ENCODE measurements at places on chromosomes 7 and 10. TPM values are rescaled to one million over a fixed set of nuclear protein-coding genes. Genes with fewer than 3 reads are reported as not detected.
A peak's percentile ranks its signal among the peaks of the same experiment; 100 is the strongest.

DNA sequence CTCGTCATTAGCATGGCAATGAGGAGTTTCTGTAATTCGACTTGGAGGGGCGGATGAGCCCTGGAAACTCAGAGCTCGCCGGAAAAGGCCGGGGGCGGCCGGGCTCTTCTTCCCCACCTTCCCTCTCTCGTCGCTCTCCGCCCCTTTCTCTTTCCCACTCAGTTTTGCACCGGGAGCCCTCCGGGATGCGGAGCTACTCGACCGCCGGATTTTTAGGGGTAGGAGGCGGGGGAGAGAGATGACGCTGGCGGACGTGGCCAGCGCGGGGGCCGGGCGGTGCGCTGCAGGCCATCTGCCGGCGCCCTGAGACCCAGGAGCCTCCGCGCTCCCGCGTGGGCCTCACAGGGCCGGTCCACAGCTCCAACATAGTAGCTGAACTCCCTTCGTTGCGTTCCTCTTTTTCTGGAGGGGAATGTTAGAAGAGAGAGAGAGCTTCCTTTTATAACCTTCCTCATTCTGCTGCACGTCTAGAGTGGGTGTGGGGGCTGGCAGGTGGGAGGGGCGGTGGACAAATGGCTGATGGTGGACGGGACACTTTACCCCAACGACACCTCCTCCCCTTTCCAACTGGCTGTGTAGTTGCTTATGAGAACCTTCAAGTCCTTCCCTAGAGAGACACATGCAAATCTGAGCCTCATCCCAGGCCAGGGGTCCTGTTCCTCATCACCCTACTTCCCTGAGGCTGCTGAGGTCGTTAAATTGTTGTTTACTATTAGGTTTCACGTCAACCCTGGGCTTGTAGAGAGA, 1.1 kb upstream of the HOXA1 start:
- no peak for DNase-seq

- DNase-seq: no peak
Observed at GRCh38 chr10:67780759-67781538, 57.0 kb downstream of the DNAJC12 start.

DNA sequence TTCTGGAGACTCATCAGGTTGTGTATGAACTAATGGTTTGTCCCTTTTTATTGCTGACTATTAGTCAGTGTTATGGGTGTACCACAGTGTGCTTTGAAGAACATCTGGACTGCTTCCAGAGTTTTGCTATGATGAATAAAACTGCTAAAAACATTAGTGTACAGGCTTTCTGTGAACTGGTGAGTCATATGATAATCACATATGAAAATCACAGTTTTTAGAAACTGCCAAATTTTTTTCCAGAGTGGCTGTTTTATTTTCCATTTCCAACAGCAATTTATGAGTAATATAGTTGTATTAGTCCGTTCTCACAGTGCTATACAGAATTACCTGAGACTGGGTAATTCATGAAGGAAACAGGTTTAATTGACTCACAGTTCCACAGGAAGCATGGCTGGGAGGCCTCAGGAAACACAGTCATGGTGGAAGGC, 281.2 kb upstream of the VSTM2A start:
- DNase-seq: no peak

- no peak for DNase-seq
Observed at GRCh38 chr7:11757153-11757552, 74.8 kb downstream of the THSD7A start.

GRCh38 chr10:131748831-131749766, 151.7 kb upstream of the PPP2R2D start:
- DNase-seq: no peak

DNA sequence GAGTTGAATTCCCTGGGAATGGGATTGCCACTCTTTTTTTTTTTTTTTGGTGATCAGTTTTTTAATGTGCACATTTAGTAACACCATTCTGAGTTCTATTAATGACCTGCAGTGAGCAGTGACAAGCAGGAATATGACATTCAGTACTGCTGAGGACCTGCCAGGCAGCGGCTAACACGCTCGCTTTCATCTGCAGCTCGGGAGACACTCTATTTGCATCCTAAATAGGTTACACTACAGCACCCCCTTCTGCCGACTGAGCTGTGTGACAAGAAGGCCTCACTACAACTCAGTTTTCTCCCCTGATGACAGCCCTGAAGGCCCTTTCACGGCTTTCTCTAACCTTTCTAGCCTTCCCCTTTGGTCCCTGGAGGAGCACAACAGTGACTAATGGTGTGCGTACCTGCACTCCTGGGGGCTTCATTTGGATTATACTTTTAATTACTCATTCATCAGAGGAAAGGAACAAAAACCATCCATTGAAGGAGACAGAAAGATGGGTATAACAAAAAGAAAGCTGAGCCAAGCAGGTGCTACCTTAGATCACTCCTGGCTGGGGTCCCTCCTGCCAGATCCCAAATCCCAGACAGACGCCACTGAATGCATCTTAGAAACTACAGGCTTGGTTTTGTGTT, 872.4 kb downstream of the LRMDA start:
- peak; percentile 16 for DNase-seq

GRCh38 chr10:129045599-129045998, 421.4 kb upstream of the MGMT start:
- DNase-seq: no peak

Gene ITGA8
- total RNA-seq: not detected

Gene PPP1R9A
- not detected for total RNA-seq

Gene LRRC18
- total RNA-seq: not detected
